ENCODE measurements at places on chromosomes 12 and 14.

DNA sequence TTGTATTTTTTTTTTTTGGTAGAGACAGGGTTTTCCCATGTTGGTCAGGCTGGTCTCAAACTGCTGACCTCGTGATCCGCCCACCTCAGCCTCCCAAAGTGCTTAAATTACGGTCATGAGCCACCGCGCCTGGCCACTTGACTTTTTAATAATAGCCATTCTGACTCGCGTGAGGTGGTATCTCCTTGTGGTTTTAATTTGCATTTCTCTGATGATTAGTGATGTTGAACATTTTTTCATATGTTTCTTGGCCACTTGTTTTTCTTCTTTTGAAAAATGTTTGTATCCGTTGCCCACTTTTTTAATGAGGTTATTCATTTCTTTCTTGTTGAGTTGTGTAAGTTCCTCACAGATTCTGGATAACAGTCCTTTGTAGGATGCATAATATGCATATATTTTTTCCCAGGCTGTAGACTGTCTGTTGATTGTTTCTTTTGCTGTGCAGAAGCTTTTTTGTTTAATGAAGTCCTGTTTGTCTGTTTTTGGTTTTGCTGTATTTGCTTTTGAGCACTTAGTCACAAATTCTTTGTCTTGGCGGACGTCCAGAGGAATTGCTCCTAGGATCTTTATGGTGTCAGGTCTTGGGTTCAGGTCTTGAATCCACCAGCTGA, 10.3 kb upstream of the PGAM5 start:
- DNase-seq = no peak

DNA sequence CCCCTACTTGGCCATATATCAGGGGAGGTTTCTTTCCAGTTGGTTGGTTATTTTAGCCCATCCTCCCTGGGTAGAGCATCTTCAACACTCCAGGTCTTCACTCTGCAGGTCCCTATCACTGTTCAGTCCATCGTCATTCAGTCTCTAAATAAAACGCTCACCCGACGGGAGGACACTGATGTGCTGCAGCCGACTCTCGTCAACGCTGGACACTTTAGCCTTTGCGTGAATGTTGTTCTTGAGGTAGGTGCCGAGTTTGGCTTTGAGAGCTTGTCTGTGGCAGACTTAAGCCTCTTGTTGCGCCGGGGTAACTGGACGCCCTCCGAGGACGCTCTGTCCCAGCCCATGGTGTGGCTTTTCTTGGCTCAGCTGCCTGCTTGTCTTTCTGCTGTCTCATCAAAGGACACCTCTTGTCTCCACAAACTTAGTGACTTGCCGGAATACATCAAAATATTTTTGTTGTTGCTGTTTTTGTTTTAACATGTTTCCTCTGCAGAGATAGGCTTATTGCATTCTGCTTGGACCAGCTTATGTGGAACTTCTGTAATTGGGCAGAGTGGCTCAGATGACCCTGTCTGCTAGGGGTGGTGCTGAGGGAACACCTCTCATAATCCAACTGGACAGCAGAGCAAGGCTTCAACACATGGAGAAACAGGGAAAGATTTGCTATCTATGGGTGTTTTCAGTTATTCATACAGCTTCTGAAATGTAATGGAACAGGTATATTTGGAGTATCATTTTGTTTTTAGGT, 26.5 kb downstream of the TCTN1 start:
- no peak for DNase-seq

DNA sequence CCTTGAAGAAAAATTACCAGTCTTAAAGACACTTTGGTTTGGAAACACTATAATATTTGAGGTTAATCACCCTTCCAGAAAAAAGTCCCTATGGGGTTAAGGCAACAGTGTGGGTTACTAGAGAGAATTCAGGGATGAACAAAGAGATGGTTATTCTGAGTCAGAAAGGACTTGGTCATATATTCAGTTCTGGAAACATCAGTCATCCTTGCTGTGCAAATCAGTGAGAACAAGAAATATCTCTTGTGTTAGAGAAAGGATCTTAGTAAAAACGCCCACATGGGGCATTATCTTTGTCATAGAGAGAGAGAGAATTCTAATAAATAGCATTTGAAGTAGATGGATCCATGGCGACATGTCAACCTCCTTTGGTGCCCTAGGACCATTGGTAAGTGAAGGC, 59.4 kb upstream of the E2F7 start:
- DNase-seq = no peak

GRCh38 chr14:105315211-105315721, 718 bp downstream of the PACS2 start:
- DNase-seq = no peak

DNA sequence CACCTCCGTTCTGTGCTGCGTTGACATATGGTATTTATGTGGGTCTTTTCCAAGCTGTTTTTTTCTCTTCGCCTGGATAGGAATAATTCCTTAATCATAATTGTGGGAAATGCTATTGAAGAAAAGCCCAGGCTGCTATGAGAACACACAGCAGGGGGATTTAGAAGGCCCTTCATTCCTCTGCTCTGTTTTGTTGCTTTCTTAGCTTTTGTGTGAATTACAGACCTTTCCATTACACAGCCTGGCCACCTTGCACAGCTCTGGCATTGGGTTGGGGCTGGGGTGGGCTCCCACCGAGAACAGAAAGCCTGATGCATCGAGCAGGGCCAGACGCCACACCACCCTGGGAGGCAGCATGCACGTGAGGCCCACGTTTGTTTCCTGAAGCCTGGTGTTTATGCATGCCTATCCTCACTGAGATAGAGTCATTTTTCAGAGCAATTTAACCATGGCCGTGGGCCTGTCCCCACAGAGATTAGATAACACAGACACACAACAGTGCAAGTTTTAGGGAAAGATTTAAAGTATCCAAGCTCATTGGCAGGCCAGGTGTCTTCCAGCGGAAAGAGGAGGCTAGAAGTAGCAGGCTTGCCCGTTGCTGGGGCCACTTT, 287.6 kb upstream of the PWP1 start:
- DNase-seq = no peak

- no peak for DNase-seq
These were observed 34.4 kb downstream of the TMEM116 start for GRCh38 chr12:111978545-111978944.

DNA sequence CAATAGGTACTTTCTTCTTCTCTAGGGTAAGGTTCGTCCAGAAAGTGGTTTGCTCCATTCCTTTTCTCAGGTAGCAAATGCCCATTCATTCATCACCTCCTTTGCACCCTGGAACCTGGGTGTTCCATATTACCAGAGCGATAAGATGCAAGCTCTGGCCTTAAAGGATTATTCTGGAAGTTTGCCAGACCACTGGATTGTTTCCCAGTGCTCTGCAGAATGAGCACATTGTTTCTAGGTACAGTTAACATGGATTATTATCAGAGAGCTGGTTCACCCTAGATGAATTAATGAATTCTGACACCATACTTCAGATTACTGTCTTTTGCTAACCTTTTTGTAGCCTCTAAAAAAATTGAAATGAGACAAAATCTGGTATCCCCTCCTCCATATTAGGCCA, 170.9 kb upstream of the BMP4 start:
- no peak for DNase-seq

- DNase-seq = no peak
These were observed 45.8 kb downstream of the CCER1 start for GRCh38 chr12:90909069-90909770.

DNA sequence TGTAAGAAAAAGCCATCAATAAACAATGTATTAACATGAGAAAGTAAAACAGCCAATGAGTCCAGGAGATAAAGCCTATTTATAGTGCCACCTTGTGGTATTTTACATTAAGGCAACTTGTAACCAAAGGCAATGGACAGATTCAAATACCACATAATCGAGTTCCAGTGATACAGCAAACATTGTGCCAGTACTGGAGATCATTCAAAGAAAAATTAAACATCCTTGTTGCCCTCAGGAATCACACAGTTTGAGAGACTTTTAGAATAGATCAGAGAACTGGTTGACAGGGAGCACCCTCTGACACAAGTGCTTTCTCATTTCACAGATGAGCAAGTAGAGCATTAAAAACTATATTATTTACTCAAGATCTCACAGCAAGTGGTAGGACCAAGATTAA, 98.1 kb downstream of the DDHD1 start:
- no peak for DNase-seq

GRCh38 chr14:69034612-69035262, 55.6 kb upstream of the ACTN1 start:
- DNase-seq = no peak

GRCh38 chr14:59926534-59926933, 6.6 kb downstream of the LRRC9 start:
- no peak for DNase-seq

DNA sequence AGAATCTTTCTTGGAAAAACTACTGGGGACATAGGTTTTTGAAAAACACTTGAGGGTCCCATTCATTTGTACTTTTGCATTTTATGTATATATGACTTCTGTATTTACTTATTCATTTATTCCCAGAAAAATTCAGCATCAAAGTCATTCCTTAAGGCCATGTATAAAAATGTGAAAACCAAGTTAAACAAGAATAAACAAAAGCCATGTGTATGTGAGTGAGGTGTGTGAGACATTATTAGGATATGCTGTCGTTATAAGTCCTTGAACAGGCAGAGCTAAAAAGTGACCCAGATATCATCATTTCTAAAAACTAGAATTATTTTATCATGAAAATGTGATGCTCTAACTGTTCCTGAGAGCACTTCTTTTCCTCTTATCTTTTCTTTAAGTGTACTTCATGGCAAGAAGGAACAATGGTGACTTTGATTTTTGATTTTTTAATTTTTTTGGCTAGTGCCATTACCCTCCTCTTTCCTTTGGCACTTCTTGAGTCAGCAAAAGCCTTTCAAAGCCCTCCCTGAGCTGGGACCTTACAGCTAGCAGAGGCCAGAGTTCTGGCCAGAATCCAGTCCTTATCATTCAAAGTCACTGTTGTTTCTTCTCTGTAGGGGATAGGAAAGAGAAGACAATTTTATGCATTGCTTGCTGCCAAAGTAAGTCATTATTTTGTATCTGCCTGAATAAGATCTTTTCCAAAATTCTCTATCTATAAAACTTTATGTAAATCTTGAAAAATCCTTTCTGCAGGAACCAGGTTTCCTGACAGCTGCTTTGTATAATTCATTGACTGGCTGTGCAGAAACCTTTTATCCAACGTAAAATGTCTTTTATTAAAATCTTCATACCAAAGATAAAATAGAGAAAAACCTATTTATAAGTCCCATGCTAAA, 419.7 kb upstream of the PRICKLE1 start:
- DNase-seq = no peak

DNA sequence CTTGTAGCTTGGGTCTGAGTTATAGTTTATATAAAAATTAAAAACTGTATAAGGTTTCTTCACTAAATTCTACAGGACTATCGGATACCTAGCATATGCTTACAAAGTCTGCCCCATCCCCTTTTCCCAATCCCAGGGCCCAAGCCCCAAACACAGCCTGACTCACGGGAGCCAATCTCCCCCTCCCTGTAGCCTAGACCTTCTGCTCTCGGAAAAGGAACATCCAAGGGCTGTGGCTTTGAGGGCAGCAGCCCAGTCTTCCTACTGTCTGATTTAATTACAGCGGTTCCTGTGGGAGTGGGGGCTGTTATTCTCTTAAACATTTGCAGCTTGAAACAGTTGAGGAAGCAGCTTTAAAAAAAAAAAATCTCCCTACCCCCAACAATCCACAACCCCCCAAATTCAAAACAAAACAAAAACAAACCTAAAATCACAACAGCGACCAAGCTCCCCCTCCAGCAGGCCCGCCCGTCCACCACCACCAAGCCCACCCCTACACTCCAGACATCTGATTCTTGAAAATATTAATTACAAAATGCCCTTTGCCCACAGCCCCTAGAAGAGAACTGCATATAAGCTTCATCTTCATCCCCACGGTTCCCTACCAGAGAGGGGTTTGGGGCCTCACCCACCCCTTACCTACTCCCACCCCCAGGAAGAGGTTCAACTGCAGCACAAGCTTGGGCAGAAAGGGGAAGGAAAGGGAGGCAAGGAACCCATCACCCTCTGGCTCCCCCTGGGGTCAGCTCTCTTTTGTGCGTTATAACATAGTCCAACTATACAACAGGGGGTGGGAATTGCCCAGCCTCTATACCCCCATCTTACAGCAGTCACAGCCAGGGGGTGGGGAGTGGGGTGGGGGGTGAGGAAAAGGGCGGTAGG, 1.1 kb upstream of the PRKAG1 start:
- DNase-seq = no peak

DNA sequence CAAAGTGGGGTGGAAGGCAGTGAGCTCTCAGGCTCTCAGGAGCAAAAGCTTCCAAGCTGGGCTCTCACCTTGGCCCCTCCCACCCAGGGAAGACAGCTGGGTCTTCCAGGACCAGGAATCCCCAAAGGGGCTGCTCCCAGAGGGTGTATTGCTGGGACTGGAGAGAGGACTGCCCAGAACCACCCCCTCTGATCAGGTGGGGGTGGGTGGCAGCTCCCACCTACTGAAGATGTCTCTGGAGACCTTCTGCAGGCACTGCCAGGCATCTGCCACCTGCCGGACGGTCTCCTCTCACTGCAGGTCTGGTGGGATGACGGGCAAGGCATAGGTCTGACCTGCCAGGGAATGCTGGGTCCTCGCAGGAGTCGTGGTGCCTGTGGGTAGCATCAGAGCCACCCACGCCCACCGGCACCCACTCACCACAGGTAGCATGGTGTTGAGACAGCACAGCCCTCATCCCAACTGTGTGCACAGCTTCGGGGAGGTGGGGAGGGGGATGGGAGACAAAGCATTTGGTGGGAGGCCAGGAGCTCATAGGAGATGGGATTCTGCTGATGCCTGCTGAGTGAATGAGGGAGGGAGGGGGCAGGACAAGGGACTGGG, 103.2 kb downstream of the SINHCAF start:
- DNase-seq = no peak

DNA sequence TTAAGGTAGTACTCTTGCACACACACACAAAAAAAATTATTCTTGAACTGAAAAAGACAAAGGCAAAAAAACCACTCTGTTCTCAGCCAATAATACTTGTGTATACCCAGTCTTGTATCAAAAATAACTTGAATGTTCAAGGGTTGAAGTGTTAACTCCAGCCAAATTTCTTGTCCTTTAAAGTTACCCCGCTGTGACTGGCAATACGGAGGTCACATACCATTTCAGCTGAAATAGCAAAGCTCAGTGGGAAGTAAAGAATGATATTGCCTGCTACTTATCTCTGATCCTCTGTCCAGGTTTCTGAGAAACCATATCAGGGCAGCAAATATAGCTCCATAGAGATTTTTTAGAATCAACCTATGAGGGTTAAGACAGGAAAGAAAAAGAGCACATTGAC, 167.4 kb downstream of the C12orf50 start:
- DNase-seq = no peak

GRCh38 chr12:57619434-57620244, 8.4 kb downstream of the ARHGEF25 start:
- DNase-seq = no peak
